Pulmonary artery endothelial cell (primary cell): ENCODE measurements at places on chromosomes 11 and 22. TPM values are rescaled to one million over a fixed set of nuclear protein-coding genes. Genes with fewer than 3 reads are reported as not detected.
A peak's percentile ranks its signal among the peaks of the same experiment; 100 is the strongest.

DNA sequence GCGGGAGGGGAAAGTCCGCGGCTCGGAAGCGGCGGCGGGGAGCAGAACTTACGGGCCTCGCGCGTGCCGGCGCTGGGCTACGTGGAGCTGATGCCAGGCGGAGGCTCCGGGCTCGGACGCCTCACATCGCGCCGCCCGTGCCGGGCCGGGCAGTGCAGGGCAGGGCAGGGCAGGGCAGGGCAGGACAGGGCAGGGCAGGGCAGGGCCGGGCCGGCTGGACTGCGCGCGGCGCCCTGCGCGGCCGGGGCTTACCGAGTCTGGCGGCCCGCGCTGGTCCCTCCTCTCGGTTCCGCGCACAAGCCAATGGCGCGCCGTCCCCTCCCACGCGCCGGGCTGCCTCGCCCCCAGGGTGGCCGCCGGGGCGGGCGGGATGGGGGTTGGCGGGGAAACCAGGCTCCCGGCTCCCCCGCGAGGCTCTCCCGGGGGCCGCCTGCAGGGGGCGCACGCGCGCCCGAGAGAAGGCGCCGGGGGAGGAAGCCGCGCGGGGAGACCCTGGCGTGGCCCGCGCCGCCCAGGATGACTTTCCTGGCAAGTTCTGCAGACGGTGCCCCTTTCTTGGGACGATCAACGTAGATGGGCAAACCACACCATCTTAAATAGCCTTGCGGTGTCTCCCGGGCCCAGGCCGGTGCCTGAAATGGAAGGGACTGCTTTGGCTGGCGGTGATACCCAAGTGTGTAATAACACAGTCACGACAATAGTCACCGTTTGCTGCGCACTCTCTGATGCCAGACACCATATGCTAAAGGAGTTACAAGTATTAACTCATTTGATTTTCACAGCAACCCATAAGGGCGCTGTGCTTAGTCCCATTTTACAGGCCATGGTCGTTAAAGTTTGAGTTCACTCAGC is at the start of gene TP53I11:
Gene TP53I11, minus strand, starts transcription at position 259 of the 852 bp plus-strand sequence. CDS start 12,548 bp downstream, outside the sequence.
- peak; percentile 43 for DNase-seq

DNA sequence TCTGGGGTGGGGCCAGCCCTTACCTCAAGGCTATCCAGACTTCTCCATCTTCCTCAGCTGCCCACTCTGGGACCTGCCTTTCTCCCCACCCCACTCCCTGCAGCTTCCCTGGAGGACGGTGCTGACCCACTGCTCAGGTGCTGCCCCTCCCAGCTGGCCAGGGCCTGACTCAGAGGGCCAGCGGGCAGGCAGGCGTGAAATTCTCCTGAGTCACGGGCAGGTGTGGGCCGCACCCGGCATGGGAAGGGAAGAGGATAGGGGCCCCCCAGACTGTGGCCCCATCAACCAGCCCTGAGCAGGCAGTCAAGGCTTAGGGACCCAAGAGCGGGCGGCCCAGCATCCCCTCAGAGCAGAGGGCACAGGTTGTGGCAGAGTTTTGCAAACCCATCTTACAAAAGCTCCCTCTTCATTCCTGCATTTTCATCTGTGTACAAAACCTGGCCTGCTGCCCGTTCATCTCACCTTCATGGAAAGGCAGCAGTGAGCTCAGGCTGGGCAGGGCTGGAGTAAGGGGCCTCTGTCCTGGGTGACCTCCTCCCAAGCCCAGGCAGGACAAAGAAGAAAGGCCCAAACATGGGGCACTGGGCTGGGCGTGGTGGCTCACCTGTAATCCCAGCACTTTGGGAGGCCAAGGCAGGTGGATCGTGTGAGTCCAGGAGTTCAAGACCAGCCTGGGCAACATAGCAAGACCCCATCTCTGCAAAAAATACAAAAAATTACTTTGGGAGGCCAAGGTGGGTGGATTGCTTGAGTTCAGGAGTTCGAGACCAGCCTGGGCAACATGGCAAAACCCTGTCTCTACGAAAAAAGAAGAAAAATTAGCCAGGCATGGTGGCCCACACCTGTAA is 6.1 kb downstream of the RHOD start:
- DNase-seq: no peak

DNA sequence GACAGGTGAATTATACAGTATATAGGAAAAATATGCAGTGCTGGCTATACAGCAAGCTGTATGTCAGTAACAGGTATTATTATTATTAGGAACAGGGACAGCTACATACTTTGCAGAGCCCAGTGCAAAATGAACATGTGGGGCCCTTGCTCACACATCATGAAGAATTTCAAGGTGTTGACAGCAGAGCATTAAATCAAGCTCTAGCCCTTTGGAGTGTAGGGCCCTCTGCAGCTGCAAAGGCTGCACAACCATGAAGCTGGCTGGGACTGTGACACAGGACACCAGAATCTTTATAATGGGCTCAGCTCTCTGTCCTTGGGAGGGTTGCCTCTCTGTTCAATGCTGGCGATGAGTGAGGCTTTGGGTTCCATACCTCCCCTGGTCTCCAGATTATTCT is 44.9 kb upstream of the DAGLA start:
- DNase-seq: no peak

GRCh38 chr22:48853627-48854240 is 973.9 kb downstream of the BRD1 start:
- no peak for DNase-seq

DNA sequence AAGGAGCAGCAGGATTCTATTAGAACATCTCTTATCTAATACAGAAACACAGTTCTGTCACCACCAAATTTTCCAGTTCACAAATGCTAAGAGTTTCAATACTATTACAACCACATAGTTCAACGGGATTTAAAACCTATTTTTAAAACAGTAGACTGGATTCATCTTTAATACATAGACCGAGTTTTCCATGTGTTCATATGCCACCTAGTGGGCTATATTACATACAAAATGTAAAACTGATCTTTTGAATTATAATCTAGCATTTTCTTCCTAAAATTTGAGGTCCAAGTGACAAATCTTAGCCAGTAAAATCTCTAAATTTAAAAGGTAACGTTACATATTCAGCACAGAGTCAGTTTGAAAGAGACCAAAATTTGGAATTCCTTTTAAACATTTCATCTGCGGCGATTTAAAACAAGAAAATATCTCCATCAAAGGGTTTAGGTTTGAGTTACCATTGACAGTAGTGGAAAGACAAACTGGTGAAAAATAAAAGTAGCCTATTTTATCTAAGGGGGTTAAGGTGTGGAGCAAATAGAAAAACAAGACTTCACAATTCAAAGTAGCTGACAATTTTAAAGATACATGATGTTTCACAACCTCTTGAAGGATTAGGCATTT is 269.3 kb upstream of the MPPED2 start:
- no peak for DNase-seq

DNA sequence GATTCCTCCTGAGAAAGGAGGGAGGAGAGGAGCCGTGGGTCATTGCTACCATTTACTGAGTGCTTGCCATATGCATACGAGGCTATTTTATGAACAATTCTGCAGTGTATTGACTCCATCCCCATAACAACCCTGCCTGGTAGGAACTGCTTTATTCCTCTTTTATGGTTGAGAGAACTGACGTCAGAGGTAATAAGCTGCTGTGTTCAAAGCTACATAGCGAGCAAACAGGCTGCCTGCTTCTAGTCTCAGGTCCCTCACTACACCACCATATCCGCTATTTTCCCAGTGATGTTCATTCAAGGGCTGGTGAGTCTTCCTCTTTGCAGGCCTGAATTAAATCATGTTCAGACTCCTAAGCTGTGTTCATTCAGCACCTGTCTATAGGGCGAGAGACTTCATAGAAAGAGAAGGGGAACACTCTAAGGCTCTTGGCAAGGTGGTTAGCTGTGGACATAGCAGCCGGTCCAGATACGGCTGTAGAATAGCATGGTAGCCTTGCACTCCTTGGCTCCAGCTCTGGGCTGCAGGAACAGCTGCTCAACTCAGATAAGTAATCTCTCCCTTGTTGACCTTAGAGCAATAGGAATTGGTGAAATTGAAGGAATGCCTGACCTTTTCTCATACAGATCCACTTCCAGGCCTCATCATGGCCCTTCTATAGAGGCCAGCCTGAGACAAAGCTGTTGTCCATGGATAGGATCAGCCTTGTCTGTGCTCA is 82.6 kb downstream of the MICAL2 start:
- no peak for DNase-seq

GRCh38 chr22:42560781-42561180 is 7.0 kb downstream of the SERHL2 start:
- DNase-seq: no peak

GRCh38 chr11:128868841-128869671 is 2.0 kb upstream of the KCNJ1 start:
- no peak for DNase-seq

DNA sequence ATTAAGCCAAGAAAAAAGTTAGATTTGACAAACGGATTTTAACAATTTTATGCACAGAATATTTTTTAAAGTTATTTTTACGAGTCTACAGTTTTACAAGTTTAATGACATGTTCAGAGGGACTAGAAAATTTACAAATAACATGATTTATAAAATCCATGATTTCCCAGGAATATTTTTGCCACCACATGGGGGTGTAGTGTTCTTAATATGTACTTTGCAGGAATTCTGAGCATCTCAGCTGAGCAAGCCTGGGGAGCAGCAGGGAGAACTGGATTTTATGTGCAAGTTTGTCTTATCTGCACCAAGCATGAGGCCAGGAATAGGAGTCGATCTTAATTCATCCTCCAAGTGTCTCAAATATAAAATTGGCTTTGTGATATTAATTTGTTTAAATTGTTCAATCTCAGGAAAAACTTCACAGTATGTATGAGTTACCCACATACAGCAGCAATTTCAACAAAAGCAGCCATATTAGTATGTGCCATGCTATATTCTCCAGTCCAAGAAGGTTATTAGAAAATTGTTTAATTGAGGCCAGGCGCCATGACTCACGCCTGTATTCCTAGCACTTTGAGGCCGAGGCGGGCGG is 826.3 kb downstream of the DLG2 start:
- DNase-seq: no peak

- no peak for DNase-seq
Observed at GRCh38 chr11:74739546-74740270, 8.5 kb upstream of the CHRDL2 start.

DNA sequence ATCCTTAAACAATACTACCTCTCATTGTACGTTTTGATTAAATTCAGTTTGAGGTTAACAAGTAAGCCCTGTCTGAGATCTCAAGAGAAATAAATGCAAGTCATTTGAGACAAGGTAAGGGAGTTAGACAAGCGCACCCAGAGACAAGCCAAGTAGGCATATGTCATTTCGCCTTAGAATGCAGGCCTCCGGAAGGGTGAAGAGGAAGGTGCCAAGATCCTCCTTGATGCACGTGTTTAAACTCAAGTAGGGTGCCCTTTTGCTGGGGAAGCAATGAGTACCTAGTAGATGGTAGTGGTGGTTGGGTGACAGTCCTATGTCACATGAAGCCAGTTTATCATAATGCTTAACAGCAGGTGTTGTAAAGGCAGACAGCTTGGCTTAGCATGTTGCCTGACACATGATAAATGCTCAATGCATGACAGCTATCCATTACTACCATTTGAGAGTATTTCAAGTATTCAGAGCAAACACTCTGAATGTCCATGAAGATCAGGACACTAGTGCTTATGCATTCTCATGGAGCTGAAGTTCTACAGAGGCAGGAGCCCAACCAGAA is 415.9 kb downstream of the TMEM135 start:
- DNase-seq: no peak

DNA sequence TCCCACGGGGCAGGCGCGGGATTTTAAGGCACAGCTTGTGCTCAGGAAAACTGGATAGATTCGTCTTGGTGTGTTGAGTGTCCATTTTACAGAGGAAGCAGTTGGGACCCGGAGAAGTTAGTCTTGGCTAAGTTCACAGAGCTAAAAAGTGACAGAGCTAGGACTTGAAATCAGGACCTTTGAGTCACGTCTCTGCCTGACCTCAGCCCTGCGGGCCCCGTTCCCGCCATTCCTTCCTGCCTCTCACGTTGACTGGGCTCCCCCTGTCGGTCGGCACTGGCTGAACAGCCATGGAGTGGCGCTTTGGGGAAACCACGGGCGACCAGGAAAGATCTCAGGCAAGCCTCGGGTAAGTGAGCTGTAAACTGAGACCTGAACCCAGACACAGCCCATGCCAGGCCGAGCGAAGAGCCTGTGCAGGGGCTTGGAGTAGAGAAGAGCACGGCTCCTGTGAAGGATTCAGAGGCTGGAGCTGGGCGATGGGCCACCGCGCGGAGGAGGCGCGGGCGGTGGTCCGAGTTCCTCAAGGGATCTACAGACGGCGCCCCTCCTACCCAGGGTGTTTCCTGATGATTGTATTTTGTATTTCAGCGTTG is 54.1 kb downstream of the WNT11 start:
- peak; percentile 36 for DNase-seq

DNA sequence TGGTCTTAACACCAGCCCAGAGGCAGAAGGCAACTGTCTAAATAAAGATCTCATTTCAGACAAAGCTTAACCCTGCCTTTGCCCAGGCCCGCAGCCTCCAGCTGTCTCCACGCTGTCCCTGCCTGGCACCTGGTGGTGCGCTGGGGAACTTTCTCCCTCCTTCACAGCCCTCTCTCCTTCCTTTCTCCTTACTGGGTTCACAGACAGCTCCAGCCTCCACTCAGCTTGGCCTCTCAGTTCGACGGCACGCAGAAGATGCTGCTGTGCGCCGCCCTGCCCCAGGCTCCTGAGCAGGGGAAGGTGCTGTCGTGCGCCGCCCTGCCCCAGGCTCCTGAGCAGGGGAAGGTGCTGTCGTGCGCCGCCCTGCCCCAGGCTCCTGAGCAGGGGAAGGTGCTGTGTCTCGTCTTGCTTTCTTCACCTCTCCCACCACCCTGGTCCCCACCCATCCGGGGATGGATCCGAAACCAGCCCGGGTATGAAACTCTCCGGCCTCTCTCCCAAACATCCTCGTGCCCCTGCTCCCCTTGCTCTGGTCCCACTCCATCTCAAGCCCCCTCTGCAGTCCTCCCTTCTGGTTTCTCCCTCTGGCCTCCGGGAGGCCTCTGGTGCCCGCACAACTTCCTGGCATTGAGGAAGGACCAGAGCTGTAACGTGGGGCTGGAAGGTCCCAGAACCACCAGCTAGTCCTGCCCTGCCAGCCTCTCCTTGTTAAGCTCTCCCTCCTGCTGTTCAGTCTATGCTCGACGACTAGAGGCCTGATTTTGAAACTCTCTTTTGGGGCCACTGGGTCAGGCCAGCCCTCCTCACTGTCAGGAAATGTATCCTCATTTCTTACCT is 22.9 kb upstream of the JAM3 start:
- no peak for DNase-seq

DNA sequence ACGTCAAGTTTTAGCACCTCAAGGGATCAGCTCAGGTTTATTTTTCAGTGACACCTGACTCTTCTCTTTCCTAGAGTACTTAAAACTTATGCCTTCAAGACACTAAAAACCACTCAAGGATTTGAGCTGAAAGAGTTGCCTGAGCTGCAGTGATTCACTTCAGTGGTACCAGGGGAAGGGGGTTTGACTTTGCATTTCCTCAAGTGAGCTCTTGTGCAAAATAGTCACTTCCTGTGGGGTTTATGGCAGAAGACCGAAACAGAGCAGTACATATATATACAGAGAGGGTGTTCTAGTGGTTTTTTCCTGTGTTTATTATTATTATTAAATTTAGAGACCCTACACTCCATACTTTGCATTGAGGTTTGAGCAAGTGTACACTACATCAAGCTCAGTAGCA is 60.7 kb downstream of the DBX1 start:
- no peak for DNase-seq

- DNase-seq: no peak
Observed at GRCh38 chr11:29187215-29187614, 829.6 kb downstream of the KCNA4 start.

PTGDR2 gene
- total RNA-seq: under 0.01 and 0.04 TPM in 2 replicates

OR52M1 gene
- total RNA-seq: not detected in 2 replicates

APOA5 gene
- not detected in 2 replicates for total RNA-seq

VPS37C gene
- total RNA-seq: 11.0 and 12.5 TPM in 2 replicates

ACRV1 gene
- not detected in 2 replicates for total RNA-seq

MMP8 gene
- not detected in 2 replicates for total RNA-seq

KRTAP5-2 gene
- total RNA-seq: not detected in 2 replicates

BARX2 gene
- total RNA-seq: not detected in 2 replicates

PTPRCAP gene
- 0.14 and 0.40 TPM in 2 replicates for total RNA-seq

ZNF195 gene
- 16.3 and 17.7 TPM in 2 replicates for total RNA-seq
